ENCODE measurements at places on chromosomes 16 and 17. TPM values are rescaled to one million over a fixed set of nuclear protein-coding genes. Genes with fewer than 3 reads are reported as not detected.

GRCh38 chr17:81396722-81397313, 1.6 kb downstream of the BAHCC1 start:
- DNase-seq, result peak; percentile 45

DNA sequence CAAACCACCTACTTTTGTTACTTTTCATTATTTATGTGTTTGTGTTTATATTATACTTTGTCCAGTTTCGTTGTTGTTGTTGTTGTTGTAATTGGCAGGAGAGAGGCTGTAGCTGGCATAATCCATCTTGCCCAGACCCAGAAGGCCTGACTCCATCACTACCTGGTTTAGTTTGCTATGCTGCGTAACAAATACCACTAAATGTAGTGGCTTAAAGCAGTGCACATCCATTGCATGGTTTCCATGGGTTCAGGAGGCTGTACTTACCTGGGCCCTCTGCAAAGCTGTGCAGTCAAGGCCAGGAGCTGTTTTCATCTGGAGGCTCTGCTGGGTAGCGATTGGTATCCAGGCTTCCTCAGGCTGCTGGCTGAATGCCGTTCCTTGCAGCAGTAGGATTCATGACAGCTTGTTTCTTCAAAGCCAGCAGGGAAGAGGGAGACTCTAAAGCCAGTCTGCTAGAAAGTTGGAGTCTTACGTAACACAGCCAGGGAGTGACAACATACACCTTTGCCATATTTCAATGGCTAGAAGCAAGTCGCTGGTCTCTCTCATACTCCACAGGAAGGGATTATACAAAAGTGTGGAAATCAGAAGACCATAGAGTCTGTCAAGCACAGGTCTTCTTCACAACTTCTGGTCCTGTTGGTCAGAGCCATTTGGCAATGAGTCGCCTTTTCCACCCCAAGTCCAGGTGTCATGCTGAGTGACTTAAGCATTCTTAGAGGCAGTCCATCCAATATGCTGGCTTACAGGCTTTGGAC, 41.1 kb downstream of the TNRC6C start:
- DNase-seq, result no peak

Gene MYH3
- total RNA-seq, result 6.6 TPM

Gene MYO15A
- total RNA-seq, result 2.0 TPM

Gene HOXB7
- 1.4 TPM for total RNA-seq
